ENCODE measurements at places on chromosomes 5 and 9.

GRCh38 chr5:41869151-41869723 is 988 bp downstream of the OXCT1 start:
- peak; percentile 14 for DNase-seq

DNA sequence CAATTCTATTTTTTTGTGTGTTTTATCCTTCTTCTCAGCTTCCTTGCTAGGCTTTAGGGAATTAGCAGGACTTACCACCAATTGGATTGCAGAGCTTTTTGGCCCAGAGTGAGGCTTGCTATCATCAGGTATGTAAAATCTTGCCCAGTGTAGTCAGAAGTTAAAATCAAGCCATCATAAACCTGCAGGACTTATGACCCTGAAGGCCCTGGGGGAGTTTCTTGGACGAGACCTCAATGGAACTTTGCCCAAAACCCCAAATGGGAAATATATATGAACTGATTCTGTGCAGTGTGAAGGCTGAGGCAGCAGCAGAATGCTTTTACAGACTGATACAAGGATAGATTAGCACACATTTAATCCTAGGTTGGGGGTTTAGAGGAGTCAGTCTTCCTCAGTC is 287.0 kb downstream of the SH3GL2 start:
- no peak for DNase-seq

DNA sequence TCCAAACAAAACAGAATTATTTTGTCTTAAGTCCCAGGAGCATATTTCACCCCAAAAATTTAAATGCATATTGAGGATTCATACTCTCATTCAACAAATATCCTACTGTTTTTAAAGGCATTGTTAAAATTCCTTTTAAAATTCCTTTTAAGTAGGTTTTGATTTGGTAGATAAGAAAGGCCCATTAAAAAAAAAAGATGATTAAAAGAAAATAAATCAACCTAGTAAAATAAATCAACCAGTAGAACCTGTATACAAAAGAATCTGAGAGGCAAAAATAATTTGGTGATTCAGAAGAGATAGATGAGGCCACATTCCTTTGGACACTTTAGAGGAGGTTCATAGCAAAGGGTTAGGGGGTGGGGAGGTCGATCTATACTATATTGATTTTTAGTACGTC is 585.3 kb upstream of the TLE4 start:
- no peak for DNase-seq

DNA sequence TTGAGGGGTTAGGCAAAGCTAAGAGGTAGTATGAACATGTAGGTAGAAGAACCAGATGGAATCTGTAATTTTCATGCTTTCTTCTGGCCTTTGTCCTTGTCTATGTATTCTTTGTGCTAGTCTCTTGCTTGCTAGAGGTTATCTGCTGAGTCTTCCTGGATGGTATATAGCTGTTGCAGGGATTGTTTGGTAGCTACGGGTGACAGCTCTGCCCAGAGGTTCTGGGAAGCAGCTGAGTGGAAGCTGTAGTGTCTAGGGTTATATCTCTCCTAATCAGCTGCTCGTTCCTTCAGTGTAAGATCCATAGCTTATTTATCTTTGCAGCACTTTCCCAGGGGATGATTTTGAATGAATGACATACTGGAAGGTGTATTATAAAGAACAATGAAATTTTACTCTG is 100.3 kb downstream of the ATG10 start:
- DNase-seq, result no peak

DNA sequence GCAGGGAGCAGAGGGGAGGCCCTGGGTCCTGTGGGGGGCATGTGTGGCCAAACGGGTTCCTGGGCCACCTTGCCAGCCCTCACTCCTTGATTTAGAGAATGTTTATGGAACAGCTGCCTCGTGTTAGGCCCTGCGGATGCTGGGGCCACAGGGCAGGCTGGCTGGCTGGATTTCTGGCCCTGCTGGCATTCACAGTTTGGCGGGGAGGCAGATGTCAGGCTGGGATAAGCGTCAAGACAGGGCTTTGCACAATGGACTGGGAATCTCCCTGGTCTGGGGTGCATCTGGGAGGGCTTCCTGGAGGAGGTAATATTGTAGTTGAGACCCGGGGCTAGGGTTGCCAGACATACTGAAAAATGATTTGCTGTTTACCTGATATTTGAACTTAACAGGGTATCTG is 13.8 kb downstream of the NCS1 start:
- DNase-seq, result no peak

- DNase-seq, result no peak
Measured at GRCh38 chr9:128770286-128771030, 1.3 kb downstream of the ZER1 start.

GRCh38 chr9:88388886-88389605 is 802 bp downstream of the SPIN1 start:
- peak; percentile 71 for DNase-seq

- DNase-seq, result no peak
Measured at GRCh38 chr9:124202447-124202971, 55.2 kb upstream of the NEK6 start.

- no peak for DNase-seq
Measured at GRCh38 chr5:65663804-65664521, 39.1 kb downstream of the SHLD3 start.

GRCh38 chr5:159337016-159337955 is 7.0 kb upstream of the IL12B start:
- peak; percentile 54 for DNase-seq

DNA sequence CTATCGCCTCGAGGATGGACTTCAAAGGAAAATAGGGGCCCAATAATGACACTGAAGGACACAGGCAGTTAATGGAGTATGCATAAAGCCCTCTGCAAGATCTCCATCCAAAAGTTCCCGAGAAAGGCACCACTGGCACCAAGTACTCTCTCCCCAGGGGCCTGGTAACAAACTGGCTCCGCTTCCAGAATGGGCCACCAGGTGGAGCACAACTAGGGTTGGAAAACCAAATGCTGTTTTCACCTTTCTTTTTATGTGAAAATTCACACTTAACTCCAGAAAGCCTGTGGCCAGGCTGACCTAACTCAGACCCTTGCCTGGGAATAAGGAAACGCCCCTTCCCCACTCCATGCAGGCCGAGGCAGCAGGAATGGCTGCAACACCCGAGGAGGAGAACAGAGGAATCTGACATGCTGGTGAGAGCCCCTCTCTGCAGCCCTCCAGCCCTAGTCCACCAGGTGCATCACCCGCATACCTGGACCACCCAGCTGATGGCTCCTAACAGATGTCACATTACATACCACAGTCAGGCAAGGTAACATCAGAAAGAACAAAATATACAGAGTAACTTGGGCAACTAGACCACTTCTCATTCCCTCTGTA is 42.8 kb downstream of the CAMSAP1 start:
- no peak for DNase-seq

GRCh38 chr9:105432247-105432842 is 15.5 kb upstream of the FSD1L start:
- DNase-seq, result no peak

- DNase-seq, result no peak
Measured at GRCh38 chr5:35849860-35850259, 6.8 kb upstream of the IL7R start.

DNA sequence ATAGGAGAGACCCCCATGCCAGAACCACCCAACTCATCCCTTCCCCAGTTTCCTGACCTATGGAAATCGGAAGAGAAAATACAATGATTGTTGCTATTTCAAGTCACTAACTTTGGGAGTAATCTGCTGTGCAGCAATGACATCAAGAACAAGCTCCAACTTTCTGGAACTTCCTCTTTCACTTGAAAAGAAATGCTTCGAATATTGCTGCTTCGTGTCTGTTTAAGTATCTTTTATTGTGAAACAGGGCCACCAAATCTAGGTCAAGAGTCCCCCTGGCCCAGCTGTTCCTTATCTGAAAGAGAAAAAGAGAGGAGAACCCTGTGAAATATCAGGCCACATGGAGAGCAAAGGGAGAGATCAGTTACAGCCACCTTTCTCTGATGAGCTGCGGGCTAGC is 59.4 kb upstream of the DNAH5 start:
- no peak for DNase-seq

- DNase-seq, result no peak
Measured at GRCh38 chr9:89743573-89744254, 138.9 kb downstream of the GADD45G start.

GRCh38 chr9:107710546-107710945 is 221.0 kb upstream of the KLF4 start:
- DNase-seq, result no peak

DNA sequence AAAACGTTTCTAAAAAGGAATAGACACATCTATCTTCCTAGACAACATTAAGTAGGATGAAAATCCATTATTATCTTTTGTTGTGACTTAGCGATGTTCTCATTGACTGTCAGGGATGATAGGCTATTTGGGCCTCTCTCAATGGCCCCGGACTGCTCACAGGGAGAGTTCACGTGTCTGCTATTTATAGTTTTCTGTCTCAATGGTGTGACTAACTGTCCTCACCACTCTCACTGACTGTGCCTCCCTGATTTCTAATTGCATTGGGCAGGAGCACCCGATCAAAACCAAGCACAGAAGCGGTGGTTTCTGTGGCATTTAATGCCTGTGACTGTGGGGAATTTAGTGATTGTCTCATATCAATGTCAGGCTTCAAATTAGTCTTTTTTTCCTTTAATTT is 286.7 kb upstream of the KLF9 start:
- DNase-seq, result no peak

DNA sequence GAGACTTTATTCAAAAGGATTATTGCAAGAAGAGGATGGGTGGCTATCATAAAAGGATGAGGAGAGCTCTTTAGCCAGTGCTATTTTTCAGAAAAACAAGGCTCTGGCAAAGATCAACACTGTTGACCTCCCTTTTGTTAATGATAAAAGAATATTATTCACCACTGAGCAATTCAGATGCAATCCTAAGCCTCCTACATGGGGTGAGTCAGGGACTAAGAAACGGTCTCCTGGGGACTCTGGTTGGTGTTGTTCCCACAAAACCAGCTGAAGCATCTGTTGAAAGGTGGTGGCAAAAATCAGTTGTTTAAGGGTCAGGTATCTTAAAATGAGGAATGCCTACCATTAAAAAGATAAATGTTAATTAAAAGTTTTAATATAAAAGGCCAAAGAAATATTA is 7.7 kb upstream of the GCNT1 start:
- peak; percentile 90 for DNase-seq
